Stimulated activated CD8-positive, alpha-beta memory T cell treated with anti-CD3 and anti-CD28 coated beads, Interleukin-4, amount 100 ng/mL, for 4 hours (primary cell): ENCODE measurements at places on chromosomes 13 and 19.
A peak's percentile ranks its signal among the peaks of the same experiment; 100 is the strongest.

GRCh38 chr13:39012608-39013007, 22.0 kb upstream of the STOML3 start:
- DNase-seq, result no peak

DNA sequence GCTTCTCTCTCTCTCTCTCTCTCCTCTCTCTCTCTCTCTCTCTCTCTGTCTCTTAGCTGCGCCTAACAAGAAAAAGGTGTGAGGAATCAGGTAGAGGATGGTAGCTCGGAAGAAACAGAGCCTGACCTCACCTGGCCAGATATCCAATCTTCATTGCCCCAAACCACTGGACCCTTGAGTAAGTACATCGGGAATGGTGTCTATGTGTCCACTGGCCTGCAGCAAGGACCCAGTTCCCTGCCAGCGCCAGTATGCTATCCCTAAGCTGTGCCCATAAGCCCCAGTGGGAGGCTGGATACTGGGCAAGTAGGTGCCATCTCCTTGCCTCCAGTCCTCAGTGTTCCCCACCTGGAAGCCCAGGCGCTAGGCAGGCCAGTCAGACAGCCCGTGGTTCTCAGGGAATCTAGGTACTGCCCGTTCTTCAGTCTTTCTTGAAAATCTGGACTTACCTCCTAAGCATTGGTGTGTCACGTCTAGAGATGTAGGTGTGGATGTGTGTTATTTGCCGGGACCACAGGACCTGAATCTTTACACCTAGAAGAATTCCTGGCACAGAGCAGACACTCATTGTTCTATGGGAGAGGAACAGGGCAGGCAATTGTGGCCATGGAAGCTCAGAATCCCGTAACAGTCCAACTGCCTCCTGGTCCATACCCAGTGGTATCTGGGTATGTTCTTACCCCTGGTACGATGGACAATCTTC, 7.3 kb downstream of the URAD start:
- DNase-seq, result no peak

DNA sequence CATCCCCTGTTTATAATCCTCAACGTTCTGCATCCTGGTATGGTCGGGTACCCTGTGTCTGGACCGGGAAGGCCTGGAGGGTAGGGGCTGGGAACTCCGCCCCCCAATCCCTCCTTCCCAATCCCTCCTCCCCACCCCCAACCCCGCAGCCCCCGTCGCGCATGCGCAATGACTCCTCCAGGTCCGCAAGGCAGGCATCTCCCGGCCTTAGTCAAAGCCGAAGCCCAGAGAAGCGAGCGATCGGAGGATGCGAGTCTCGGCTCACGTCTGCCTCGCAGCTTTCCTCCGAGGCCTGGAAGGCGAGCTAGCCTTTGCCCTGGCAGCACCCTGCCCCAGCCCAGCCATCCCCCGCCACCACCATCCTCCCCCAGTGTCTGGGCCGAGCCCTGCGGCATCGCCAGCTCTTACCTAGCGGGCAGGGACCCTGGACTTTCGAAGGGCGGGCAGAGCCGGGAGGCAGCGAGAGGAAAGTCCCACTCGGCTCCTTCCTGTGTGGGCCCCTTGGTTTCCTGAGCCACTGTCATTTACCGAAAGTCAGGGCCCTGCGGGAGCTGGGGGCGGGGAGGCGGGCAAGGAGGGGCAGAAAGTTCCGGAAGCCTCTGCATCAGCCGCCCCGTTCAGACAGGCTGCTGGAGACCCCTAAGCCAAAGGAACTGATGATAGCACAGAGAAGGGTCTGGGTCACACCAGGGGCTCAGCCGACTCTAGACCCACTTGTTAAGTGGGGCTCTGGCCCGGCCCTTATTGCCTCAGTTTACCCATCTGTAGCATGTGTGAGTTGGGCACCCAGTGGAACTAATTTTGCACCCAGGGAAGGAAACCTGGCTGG, at the start of gene JAK3:
TSS of gene JAK3 (minus strand) at position 445 of the 829 bp plus-strand sequence. CDS start 3,565 bp downstream, outside the sequence.
- peak; percentile 76 for DNase-seq

DNA sequence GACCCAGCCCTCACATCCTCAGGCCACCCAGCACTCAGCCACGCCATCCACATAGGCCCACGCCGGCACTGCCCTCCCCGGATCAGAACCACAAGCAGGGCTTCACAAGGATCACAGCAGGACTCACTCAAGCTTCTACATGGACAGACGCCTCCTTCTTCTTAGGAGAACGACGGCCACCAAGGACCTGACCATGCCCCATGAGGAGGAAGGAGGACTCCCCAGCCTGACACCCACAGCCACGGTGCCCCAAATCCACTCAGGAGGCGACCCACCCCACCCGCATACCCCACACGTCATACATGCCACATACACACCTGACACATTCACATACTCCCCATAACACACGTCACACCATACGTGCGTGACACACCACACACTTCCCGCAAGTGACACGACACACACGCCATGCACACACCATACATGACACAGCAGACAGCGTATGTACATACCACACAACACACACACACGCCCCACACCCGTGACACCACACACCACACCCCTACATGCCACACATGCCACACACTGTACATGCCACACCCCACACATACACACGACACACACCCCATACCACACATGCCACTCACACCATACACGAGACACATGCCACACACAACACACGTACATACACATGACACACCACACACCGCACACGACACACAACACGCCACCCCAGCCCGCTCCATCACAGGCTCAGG, 50.4 kb downstream of the MLLT1 start:
- no peak for DNase-seq

GRCh38 chr13:98710521-98710920, 42.0 kb downstream of the SLC15A1 start:
- no peak for DNase-seq
